ENCODE measurements at places on chromosomes 2 and 18. TPM values are rescaled to one million over a fixed set of nuclear protein-coding genes. Genes with fewer than 3 reads are reported as not detected.
A peak's percentile ranks its signal among the peaks of the same experiment; 100 is the strongest.

DNA sequence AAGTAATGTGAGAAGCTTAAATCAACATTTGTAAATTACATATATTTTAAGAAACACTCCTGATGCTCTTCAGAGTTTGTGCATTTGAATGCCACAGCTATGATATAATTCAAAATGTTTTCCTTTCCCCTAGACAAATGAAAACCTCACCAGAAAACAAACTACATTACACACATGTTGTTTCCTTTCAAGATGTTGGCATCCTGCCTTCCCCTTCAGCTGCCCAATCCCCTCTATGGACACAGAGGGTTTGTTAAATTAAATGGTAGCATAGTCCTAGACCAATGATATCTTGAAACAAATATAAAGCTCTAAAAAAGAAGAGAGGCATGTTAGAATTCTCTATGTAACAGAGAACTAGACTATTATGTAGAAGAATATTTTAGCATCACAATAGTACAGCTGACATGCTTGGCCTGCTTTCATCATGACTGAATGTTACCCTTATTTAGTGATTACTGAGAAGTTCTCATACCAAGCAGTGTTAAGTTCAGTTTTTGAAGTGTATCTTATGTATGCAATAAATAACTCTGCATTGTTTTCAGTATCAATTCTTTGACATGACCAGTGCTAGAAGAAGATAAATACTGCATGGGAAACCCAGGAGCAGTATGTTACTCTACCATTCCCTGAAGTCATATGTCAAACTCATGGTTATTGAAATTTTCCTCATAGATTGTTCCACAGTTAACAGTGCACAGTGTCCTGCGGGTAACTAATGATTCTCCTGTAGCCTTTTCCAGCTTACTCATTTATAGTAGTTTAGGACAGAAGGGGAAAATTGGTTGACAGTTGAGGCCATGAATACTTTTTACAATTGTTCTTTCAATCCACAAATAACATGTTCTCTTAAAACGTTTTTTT is 316.3 kb upstream of the KCNJ3 start:
- no peak overlapping the region for H3K4me3 ChIP-seq
- no peaks in the 10 kb centered on the region for H3K27me3 ChIP-seq
- no peaks in the 10 kb centered on the region for H3K4me1 ChIP-seq
- no peak for DNase-seq
- no peaks in the 10 kb centered on the region for H3K36me3 ChIP-seq
- H3K27ac ChIP-seq = no peak overlapping the region

GRCh38 chr18:22745966-22746365 is 187.2 kb upstream of the RBBP8 start:
- no peaks in the 10 kb centered on the region for H3K4me1 ChIP-seq
- H3K27ac ChIP-seq = no peak overlapping the region
- no peak overlapping the region for H3K4me3 ChIP-seq
- no peaks in the 10 kb centered on the region for H3K36me3 ChIP-seq
- H3K27me3 ChIP-seq = no peaks in the 10 kb centered on the region
- no peak for DNase-seq

The TNFRSF11A gene
- total RNA-seq = 10.6 TPM

The ABCG5 gene
- total RNA-seq = not detected

- H3K4me1 ChIP-seq = no peaks in the 10 kb centered on the region
- no peak for DNase-seq
- H3K4me3 ChIP-seq = no peak overlapping the region
- no peak overlapping the region for H3K27ac ChIP-seq
- H3K27me3 ChIP-seq = no peaks in the 10 kb centered on the region
Observed at GRCh38 chr2:142878031-142878678, 691 bp downstream of the KYNU start.

DNA sequence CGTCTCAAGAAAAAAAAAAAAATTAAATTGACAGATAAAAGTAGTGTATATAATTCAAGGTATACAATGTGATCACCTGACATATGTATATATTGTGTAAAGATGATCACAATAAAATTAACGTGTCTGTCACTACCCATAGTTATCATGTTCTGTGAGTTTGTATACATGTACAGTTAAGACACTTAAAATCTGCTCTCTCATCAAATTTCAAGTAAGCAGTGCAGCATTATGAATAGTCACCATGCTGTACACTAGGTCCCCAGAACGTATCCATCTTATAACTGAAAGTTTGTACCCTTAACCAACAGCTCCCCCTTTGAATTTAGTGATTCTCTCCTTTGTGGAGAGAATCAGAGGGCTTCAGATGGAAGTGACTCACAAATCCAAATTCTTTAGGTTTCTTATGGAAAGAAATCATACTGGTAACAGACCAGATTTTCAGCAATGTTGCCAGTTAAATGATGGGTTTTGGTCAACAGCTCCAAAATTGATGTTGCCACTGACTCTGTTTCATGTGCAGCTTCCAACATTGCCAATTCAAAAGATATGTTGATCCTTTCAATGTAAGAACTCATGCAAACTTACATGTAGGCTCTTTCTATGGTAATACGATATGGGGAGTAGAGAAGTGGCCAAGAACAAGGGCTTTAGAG is 281.5 kb downstream of the AFF3 start:
- no peak for DNase-seq
- no peaks in the 10 kb centered on the region for H3K27me3 ChIP-seq
- H3K36me3 ChIP-seq = no peaks in the 10 kb centered on the region
- H3K4me1 ChIP-seq = no peaks in the 10 kb centered on the region
- no peak overlapping the region for H3K4me3 ChIP-seq
- H3K27ac ChIP-seq = no peak overlapping the region

The PRSS56 gene
- not detected for total RNA-seq

GRCh38 chr2:201151127-201151981 is 31.6 kb upstream of the CASP10 start:
- no peak overlapping the region for H3K4me3 ChIP-seq
- no peaks in the 10 kb centered on the region for H3K36me3 ChIP-seq
- no peaks in the 10 kb centered on the region for H3K27me3 ChIP-seq
- H3K27ac ChIP-seq = no peak overlapping the region

DNA sequence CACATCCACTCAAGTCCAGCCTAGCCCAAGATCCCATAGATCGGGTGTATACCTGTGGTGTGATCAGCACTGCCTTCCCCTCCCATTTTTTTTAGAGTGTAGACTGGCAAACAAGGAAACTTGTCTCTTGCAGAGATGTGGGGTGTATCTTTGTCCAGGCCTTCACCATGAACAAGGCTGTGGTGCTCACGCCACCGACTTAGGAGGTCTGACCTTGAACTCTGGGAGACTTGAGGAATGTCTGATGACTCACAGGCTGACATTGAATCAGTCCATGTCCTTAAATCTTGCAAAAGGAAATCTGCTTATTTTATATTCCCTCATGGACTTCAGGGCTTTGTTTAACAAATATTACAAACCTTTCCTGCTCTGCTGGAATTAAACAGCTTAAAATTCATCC is 4.5 kb upstream of the CTIF start:
- no peaks in the 10 kb centered on the region for H3K27me3 ChIP-seq
- no peak overlapping the region for H3K4me3 ChIP-seq
- H3K36me3 ChIP-seq = no peaks in the 10 kb centered on the region
- H3K27ac ChIP-seq = no peak overlapping the region
- no peak for DNase-seq

The COL4A3 gene
- 0.34 TPM for total RNA-seq

The TIGD1 gene
- 7.9 TPM for total RNA-seq

- no peak for DNase-seq
- no peaks in the 10 kb centered on the region for H3K27me3 ChIP-seq
- H3K36me3 ChIP-seq = no peaks in the 10 kb centered on the region
- H3K27ac ChIP-seq = no peak overlapping the region
- no peaks in the 10 kb centered on the region for H3K4me1 ChIP-seq
Observed at GRCh38 chr18:22378672-22379282, 38.9 kb downstream of the CTAGE1 start.

- no peaks in the 10 kb centered on the region for H3K27me3 ChIP-seq
- no peak overlapping the region for H3K4me3 ChIP-seq
- H3K27ac ChIP-seq = no peak overlapping the region
Observed at GRCh38 chr2:182447163-182447562, 20.3 kb upstream of the PDE1A start.

GRCh38 chr2:96116879-96117533 is 635 bp upstream of the ADRA2B start:
- H3K27ac ChIP-seq = no peak overlapping the region
- H3K36me3 ChIP-seq = no peaks in the 10 kb centered on the region
- peak overlapping the region; percentile 81 for H3K4me3 ChIP-seq
- H3K27me3 ChIP-seq = no peaks in the 10 kb centered on the region

The RUFY4 gene
- total RNA-seq = not detected

The AMMECR1L gene
- total RNA-seq = 18.8 TPM

DNA sequence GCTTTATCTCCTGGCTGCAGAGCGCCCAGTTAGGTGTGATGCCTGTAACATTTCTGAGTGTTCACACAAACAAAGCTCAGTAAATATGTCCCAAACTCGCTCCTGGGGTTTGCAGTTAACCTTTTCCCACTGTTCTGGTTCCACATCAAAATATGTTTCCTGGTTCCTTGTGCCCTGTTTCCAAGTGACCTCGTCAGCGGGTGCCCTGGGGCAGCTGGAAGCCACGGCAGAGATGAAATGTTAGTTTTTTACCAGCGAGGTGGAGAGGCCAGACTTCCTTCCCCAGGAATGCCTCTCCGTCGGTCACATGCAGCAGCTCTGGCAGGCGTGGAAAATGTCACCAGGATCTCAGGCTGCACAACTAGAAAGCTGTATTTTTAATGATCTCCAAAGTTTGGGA is 18.2 kb downstream of the NFATC1 start:
- no peak overlapping the region for H3K4me3 ChIP-seq
- no peaks in the 10 kb centered on the region for H3K36me3 ChIP-seq
- H3K4me1 ChIP-seq = no peaks in the 10 kb centered on the region

The RAD51AP2 gene
- total RNA-seq = 0.08 TPM

DNA sequence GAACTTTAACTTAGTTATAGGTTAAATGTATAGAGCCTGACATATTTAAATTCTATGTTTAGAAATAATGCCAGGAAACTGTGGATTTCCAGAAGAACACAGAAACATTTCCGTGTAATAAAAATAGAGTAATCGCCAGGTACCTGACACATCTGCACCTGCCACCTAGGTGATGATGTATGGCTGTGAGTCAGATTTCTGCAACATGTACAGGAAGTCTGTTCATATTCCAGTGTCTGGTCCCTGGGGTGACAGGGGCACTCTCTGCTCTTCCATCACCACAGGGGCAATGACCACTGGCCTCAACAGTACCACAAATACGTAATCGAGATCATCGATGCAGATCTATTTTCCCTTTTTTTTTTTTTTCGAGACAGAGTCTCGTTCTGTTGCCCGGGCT is 101.1 kb upstream of the LPIN2 start:
- H3K4me1 ChIP-seq = 0 out of 2 replicates have a peak, but pooled peaks cover 3% of the 10 kb centered on the region
- no peaks in the 10 kb centered on the region for H3K36me3 ChIP-seq
- H3K27ac ChIP-seq = no peak overlapping the region
